ENCODE measurements at places on chromosomes 4 and X.

- DNase-seq, result no peak
Measured at GRCh38 chr4:170089274-170089667, 485 bp downstream of the AADAT start.

- no peak for DNase-seq
Measured at GRCh38 chr4:65670020-65670330, 314 bp downstream of the EPHA5 start.

GRCh38 chr4:185945252-185945651 is 123.7 kb upstream of the TLR3 start:
- DNase-seq, result no peak

DNA sequence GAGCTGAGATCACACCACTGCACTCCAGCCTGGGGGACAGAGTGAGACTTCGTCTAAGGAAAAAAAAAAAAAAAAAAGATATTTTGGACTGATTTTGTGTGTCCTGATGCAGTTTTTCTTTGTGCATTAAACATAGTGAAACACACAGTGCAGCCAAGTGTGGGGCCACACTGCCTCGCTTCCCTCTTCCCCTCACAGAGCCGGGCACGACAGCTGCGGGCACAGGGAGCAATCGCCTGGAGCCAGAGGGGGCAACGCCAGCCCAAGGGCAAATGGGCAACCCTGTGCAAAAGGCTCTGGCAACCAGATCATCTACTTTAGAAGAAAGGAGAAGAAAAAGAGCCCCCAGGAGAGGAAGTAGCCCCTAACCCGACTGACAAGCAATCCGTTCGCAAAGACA is 13.5 kb upstream of the CCNQ start:
- no peak for DNase-seq

All from stimulated activated CD4-positive, alpha-beta T cell treated with anti-CD3 and anti-CD28 coated beads, Interleukin-15, amount 100 ng/mL, for 1 hour (primary cell).